ENCODE measurements at places on chromosomes 2 and 18.

GRCh38 chr2:65214843-65215242, 12.8 kb upstream of the ACTR2 start:
- no peak for DNase-seq

- no peak for DNase-seq
Observed at GRCh38 chr18:80076379-80076778, 32.7 kb upstream of the ADNP2 start.

DNA sequence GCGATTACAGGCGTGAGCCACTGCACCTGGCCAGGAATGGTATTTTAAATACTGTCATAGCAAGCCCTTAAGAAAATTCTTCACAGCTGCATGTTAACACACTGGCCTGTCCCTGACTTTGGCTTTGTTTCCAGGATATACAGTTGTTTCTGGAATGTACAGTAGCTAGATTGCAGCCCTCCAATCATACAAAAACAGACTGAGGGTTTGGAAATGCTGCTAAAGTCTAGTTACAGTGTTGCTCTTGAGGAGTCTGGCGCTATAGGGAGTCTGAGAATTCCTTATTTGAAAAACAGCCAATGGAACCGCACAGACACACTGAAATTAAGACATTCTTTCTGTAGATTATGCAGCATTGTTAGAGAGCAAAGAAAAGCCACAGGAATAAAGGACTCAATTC, 37.7 kb downstream of the STON1 start:
- no peak for DNase-seq

- DNase-seq = no peak
Observed at GRCh38 chr2:33588232-33588631, 10.9 kb downstream of the FAM98A start.

- no peak for DNase-seq
Observed at GRCh38 chr2:168703926-168704325, 98.5 kb upstream of the NOSTRIN start.

DNA sequence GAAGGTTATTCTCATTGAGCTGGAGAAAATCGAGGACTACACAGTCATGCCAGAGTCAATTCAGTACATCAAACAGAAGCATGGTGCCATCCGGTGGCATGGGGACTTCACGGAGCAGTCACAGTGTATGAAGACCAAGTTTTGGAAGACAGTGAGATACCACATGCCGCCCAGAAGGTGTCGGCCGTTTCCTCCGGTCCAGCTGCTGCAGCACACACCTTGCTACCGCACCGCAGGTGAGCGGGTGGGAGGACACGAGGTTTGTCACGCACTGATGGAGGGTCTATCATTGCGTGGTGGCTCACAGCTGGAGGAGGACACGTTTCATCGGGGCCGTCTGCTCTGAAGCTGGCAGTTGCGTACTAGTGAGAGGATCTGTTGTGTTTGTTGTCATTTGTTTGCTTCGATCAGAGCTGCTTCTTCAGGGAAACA, 48.2 kb downstream of the IL1RL2 start:
- no peak for DNase-seq

GRCh38 chr18:69680123-69680522, 267.6 kb downstream of the CD226 start:
- DNase-seq = no peak

GRCh38 chr2:55616551-55617174, 759 bp downstream of the PPP4R3B start:
- DNase-seq = peak; percentile 76

DNA sequence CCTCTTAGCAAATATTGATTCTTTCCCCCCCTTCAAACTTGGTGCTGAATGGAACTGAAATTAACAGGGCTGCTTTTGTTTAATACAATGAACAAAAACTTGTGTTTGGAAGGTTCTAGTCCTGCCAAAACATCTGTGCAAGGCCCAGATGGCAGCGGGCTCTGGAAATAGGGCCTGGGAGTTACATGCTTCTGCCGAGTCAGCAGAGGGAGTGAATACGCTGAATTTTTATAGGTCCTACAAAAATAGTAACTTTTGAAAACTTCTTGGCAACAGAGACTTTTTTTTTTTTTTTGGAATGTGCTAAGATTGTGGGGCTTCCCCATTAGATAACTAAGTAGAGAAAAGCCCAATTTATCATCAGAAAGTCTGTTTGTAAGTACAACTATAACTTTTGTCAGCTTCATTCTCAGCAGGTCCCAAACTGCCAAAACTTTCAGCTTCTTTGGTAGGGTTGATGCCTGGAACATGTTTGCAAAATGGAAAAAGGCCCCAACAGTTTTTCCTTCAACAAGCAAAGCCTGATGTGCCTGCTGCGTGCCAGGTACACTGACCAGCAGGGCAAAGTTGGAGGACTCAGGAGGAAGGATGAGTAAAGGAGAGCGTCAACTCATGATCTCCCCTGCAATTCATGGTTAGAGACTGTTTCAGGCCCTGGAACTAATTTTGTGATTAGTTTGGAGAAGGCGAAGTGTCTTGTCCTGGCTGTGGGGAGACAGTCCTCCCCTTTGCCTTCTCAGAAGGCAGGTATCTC, 45.1 kb upstream of the HDAC4 start:
- no peak for DNase-seq

GRCh38 chr2:234814374-234814773, 137.4 kb upstream of the SH3BP4 start:
- peak; percentile 60 for DNase-seq

DNA sequence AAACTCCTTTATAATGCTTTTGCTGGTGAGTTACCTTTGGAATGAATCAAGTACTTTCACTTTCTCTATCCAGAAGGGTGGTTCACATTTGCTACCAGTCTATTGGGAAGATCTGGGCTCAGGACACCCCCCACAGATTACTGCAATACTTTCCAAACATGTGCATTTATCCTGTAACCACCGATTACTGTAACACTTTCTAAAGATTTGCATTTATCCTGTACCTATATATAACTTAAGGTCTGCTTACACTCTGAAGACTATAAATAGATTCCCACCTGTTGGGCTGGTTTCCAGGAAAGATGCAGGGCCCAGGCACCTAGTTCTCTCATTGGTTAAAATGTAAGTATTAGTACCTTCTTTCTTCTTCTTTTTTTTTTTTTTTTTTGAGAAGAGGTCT, 113.0 kb upstream of the NEDD4L start:
- DNase-seq = peak; percentile 17

GRCh38 chr2:111145951-111146350, 25.2 kb downstream of the BCL2L11 start:
- no peak for DNase-seq

GRCh38 chr2:241228860-241229516, 40.5 kb downstream of the ANO7 start:
- DNase-seq = no peak

DNA sequence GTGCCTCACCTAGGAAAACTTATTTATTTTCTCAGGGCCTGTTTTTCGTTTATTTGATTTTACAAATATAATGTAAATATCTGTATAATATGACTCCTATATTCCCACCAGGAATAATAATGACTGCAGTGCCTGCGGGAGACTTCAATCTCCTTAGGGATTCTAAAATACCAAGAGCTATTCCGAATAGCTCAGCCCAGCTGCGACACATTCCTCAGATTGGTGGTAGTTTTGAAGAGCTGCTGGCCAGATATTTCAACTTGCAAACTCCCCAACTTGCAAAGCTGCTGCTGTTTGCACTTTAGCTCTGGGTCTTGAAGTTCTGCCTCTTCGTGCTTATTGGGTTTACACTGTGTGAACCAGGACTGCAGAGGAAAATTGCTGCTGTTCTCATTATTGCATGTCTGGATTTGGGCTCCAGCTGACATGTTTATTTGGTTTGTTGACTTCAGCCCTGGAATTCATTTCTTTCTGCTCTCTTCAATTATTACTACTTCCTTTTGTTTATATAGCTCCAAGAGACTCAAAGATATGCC, 480.2 kb upstream of the CHST9 start:
- DNase-seq = no peak

GRCh38 chr2:38806015-38806732, 28.2 kb downstream of the GEMIN6 start:
- no peak for DNase-seq

- no peak for DNase-seq
Observed at GRCh38 chr18:24270358-24270936, 127.2 kb downstream of the OSBPL1A start.

All from kidney tubule cell (primary cell).